Osteoblast (primary cell): ENCODE measurements at places on chromosomes 12 and 14. TPM values are rescaled to one million over a fixed set of nuclear protein-coding genes. Genes with fewer than 3 reads are reported as not detected.

Gene MANSC4
- total RNA-seq: not detected in 2 replicates

Gene TMPRSS12
- total RNA-seq: not detected in 2 replicates

Gene CPNE6
- total RNA-seq: not detected in 2 replicates

GRCh38 chr14:24673059-24673458 is 39.1 kb upstream of the GZMB start:
- no peaks in the 10 kb centered on the region for H3K27me3 ChIP-seq
- no peak for DNase-seq
- H3K4me1 ChIP-seq: no peaks in the 10 kb centered on the region
- no peak overlapping the region for H3K4me3 ChIP-seq
- H3K27ac ChIP-seq: no peak overlapping the region

GRCh38 chr14:75366963-75367362 is 60.9 kb upstream of the JDP2 start:
- no peaks in the 10 kb centered on the region for H3K36me3 ChIP-seq
- no peak overlapping the region for H3K27ac ChIP-seq
- H3K4me1 ChIP-seq: peaks cover 4% of the 10 kb centered on the region

DNA sequence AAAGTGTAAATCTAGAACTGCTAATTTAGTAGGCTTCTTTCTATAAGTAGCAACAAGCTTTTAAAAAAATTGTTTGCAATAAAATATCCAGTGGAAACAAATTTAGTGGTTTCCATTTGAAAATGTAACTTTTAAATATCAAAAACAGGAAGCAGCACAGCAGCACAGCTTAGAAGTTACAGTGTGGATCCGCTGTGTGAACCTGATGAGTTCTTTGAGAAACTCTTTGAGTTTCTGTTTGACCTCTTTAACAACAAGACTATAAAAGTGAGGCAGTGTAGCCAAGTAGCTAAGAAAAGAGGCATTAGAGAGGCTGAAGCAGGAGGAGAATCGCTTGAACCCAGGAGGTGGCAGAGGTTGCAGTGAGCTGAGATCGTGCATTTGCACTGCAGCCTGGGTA is 178.3 kb downstream of the NAV3 start:
- H3K27me3 ChIP-seq: no peaks in the 10 kb centered on the region
- H3K4me1 ChIP-seq: no peaks in the 10 kb centered on the region
- no peak for DNase-seq
- peaks cover 34% of the 10 kb centered on the region for H3K36me3 ChIP-seq
